ENCODE measurements at places on chromosomes 11 and 22. TPM values are rescaled to one million over a fixed set of nuclear protein-coding genes. Genes with fewer than 3 reads are reported as not detected.

The MMP8 gene
- total RNA-seq: 0.25 TPM

DNA sequence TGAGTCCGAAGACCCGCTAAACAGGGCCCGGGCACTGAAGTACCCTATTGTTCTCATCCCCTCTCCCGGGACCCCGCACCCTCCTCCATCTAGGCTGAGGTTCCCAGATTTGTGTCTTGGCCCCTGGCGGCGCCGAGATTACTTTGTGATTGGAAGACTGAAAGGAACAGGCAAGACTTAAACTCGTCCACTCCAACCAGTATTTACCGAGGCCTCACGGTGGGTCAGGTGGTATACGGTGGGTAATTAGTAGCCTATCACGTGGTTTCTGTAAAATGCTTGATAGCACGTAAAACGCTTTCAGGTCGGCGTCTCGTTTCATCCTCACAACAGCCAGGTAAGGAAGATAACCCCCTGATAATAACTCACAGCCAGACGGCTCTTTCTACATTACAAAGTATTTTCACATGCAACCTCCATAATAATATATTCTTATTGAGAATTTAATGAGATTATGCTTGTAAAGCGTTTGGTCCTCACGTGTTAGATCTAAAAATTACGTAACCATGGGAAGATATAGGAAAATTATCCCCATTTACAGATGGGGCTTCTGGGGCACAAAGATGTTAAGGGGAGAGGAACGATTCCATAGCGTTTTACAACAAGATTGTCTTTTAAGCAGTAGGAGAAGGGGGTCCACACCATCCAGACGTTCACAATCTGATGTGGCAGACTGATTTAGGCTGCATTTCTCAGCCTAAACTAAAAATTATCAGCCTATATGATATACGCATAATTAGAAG, 642 bp upstream of the PIK3C2A start:
- peak; percentile 78 for DNase-seq

DNA sequence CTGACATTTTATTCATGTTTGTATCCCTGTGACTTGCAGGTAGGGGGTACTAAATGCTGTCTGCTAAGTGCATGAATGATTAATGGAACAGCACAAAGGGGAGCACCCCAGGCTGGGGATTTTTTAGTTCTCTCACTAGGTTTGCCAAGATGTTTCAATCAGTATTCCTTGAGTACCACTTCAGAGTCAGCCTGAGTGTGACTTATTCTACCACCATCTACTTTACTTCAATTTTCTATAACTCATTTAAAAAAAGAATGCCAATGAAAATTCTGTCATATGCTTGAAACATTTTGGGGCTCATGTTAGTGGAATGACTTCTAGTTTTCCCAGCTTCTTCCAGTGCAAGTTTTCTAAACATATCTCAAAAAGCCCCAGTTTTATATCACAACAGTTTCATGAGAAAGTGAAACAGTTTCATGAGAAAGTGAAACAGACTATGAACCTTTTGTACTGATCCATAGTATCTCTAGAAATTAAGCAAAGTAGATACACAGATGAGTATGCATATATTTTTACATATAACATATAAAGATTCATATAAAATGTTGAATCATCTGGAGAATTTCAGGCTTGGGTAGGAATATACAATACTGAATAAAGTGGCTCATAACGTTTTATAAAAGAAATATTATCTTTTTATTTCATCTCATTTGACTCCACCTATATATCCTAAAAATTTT, 252.4 kb downstream of the GRM5 start:
- no peak for DNase-seq

DNA sequence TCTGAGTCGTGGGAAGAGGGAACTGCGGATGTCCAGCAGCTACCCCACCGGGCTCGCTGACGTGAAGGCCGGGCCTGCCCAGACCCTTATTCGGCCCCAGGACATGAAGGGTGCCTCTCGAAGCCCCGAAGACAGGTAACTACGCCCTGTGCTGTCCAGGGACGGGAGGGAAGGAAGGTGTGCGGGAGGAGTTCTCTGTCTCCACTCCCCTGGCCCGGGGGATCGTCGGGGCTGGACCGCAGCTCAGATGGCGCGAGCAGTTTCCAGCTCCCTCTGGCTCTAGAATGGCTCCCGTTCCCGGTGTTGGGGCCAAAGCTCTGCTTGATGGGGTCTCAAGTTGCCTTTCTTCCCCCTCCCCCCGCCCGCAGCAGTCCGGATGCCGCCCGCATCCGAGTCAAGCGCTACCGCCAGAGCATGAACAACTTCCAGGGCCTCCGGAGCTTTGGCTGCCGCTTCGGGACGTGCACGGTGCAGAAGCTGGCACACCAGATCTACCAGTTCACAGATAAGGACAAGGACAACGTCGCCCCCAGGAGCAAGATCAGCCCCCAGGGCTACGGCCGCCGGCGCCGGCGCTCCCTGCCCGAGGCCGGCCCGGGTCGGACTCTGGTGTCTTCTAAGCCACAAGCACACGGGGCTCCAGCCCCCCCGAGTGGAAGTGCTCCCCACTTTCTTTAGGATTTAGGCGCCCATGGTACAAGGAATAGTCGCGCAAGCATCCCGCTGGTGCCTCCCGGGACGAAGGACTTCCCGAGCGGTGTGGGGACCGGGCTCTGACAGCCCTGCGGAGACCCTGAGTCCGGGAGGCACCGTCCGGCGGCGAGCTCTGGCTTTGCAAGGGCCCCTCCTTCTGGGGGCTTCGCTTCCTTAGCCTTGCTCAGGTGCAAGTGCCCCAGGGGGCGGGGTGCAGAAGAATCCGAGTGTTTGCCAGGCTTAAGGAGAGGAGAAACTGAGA, 1.4 kb downstream of the ADM start:
- no peak for DNase-seq

- DNase-seq: no peak
These were observed 299.7 kb downstream of the TTC28 start for GRCh38 chr22:28379951-28380350.

GRCh38 chr11:98455500-98456307, 565.0 kb upstream of the CNTN5 start:
- DNase-seq: no peak

The KRTAP5-10 gene
- total RNA-seq: not detected

GRCh38 chr11:106585061-106585460, 433.2 kb downstream of the GUCY1A2 start:
- peak; percentile 15 for DNase-seq

The MMP13 gene
- total RNA-seq: 0.31 TPM

The DEFB131B gene
- not detected for total RNA-seq

The MPEG1 gene
- total RNA-seq: 3.8 TPM

DNA sequence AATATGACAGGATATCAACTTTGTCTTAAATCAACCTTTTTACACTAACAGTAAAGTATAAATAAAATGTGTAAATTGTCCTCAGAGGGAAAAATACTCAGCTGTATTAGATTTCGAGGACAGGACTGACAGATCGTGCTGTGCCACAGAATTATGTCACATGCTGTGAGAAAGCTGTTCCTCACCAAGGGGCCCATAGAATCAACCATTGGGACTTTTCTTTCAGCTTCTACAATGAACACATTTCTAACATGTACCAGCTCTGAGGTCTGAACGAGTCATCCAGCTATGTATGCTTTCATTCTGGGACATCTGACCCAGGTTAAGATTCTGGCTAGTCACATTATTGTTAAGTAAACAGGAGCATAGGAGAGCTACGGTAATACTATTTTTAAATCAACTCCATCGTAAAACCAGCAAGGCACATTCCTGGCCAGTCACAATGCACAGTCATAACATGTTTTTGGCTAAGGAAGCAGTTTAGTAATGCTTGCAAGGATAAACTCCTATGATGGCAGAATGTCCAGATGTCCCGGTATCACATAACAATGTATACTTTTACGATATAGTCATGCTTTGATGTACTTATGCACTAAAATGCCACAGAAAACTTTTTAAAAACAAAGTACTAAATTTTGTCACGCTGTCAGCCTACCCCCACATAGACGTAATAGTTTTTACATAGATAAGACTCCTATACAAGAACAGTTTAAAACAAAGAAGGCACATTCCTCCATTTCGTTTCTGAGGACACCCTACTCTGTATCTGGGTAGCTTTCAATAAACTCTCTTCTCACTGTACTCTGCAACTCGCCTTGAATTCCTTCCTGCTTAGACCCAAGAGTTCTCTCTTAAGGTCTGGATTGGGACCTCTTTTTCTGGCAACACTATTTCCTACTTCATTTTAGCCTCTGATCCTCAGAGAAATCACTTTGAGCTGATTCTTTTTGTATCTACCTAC, 27.4 kb downstream of the ZNF214 start:
- no peak for DNase-seq

GRCh38 chr11:28168718-28169117, 60.5 kb downstream of the METTL15 start:
- no peak for DNase-seq

DNA sequence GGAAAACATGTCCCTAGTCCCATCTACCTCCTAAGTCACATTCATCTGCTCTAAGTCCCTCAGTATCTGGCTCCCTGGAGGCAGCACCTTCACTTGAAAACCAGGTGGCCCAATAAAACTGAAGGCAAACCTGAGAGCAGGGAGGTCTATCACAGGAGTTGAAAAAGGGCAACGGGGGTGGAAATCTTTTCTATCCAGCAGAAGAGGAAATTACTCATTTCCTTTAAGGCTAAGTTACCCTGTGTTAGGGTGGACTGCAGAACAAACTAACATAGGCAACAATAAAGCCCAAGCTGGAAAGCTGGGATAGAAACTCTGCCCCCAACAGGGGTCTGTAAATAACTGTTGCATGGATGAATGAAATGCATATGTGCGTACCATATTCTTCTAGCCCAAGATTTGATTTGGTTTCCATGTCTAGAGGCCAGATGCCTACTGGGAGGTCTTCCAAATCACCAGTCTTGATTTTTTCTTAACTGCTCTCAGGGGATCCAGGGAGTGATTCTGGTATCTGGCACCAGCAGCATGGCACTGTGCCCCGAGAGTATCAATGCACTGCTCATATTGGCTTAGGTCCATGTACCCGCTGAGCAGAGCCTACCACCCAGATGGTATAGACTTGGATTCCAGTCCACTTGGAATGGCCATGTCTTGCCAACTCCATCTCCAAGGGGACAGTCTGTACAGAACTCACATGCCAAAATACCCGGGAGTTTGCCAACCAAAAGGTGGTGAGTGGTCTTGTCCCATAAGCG, 350.0 kb upstream of the NCAM1 start:
- DNase-seq: no peak

DNA sequence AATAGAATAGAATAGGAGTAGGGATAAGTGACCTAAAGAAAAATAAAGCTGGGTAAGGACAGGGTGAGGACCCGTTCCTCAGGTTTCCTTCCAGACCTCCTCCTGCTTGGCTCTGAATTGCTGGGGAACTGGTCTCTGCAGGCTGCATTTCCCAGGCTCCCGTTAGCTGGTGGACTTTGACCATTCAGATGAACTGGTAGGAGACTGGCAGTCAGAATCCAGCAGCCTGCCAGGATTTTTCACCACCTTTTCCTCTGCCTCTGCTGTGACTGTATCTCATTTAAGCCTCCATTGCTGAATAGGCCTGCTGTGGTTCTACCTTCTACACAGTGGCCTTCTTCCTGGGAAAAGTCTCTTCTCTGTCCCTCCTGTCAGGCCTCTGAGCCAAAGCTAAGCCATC, 24.6 kb upstream of the SMPD1 start:
- no peak for DNase-seq

DNA sequence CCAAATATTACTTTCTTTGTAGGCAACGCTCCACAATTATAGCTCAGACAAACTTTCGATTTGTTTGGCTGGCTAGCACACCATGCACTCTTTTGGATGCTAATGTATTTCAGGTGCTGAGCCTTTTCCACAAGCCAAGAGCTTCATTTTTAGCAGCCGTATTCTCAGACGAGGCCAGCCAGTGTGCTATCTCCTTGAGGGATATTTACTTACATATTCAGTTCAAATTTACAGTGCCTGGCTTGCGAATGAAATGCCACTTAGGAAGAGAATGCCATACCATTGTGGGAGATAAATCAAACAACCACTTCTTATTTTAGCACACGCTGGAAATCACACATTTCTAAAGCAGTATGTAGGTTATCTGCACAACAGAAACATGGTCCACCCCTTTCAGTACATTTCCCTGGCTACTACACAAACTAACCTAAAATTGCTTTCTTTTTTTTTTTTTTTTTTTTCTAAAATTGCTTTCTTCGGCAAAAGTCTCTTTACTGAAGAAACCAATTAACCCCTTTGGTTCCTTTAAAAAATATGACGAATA, 236.9 kb downstream of the CADM1 start:
- DNase-seq: no peak

- no peak for DNase-seq
These were observed 24.6 kb upstream of the YWHAH start for GRCh38 chr22:31919730-31920129.

The PATE2 gene
- total RNA-seq: 1.0 TPM

DNA sequence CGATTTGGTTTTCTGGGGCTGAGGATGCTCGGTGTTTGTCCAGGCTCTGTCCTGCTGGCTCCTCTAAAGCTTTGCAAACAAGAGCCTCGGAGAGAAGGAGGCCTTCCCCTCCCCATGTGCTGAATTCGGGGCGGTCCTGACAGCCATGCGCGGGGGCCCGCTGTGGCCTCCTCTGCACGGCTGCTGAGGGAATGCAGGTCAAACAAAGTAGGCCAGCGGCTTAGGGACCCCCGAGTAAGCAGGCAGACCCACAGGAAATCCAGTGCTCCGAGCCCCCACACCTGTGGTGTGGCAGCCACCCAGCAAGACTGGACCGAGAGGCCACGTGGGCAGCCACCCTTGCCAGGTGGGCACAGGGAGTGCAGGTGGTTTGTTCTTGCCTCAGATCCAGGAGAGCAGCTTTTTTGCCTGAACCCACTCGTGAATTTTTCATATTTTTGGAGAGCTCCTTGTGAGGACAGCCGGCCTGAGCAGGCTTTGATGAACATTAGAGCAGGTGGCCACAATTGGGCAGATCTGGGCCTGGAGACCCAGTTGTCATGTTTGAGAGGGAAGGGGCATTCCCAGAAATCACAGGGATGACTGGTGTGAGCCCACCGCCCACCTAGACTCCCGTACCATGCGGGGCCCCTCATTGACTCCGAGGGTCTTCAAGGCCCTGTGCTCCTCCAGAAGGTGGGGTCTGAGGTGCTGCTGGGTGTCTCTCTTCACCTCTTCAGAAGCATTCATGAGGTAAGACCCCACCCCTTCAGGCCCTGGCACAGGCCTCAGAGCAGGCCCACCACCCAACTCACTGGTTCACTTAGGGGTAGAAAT, 43.0 kb upstream of the KCNQ1OT1 start:
- DNase-seq: no peak

- peak; percentile 64 for DNase-seq
These were observed 179.4 kb downstream of the CADM1 start for GRCh38 chr11:115324581-115325432.

DNA sequence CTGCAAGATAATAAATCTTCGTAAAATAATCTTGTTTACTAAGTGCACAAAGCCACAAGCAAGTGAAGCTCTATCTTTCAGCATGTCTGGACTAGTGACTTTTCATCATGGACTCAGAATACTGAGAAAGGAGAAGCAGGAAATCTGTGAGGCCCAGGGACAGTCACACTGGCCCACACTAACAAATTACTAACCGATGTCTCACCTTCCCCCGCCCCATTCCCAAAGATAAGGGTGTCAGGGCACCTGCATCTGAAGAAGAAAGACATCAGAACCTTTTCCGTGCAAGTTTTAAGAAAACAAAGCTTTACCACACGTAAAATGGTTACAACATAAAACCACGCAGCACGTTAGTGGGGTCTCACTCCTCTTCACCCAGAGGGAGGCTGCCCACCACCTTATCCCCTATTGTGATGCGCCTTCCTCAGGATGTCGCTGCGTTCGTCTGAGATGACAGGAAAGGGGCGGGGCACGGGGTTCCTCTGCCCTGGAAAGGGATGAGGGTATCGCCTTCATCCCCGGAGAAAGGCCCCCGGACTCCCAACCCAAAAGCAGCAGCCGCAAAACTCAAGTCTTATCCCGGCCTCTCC, 616 bp downstream of the BTBD10 start:
- DNase-seq: peak; percentile 83

The OR52N4 gene
- total RNA-seq: 1.1 TPM

The PELI3 gene
- 13.0 TPM for total RNA-seq

All from testis (tissue), 5 donors.